ENCODE measurements at places on chromosomes 3 and 15. TPM values are rescaled to one million over a fixed set of nuclear protein-coding genes. Genes with fewer than 3 reads are reported as not detected.

Gene CEP97
- 4.7 TPM for total RNA-seq

Gene SCAANT1
- not detected for total RNA-seq

Gene GOLGA8J
- 1.2 TPM for total RNA-seq

- DNase-seq: peak; percentile 20
- H3K27ac ChIP-seq: peak within 1 kb of the TSS; percentile 28
- H3K4me1 ChIP-seq: peaks cover 25% of the 10 kb centered on the region
These were observed at the start of gene SPSB4 for GRCh38 chr3:141050576-141051442. SPSB4 (plus strand) TSS chr3:141051347; CDS start chr3:141066105, 14,758 bp downstream.

- DNase-seq: no peak
- H3K36me3 ChIP-seq: no peaks in the 10 kb centered on the region
- H3K4me3 ChIP-seq: peak overlapping the region; percentile 63
- no peaks in the 10 kb centered on the region for H3K27me3 ChIP-seq
These were observed 31.6 kb upstream of the SLC35G2 start for GRCh38 chr3:136787349-136787748.

- peaks cover 61% of the 10 kb centered on the region for H3K4me1 ChIP-seq
- no peaks in the 10 kb centered on the region for H3K36me3 ChIP-seq
- DNase-seq: no peak
- no peaks in the 10 kb centered on the region for H3K27me3 ChIP-seq
- peak overlapping the region; percentile 88 for H3K4me3 ChIP-seq
- peak overlapping the region; percentile 45 for H3K27ac ChIP-seq
These were observed 585 bp downstream of the CSK start for GRCh38 chr15:74782259-74783071.

GRCh38 chr3:15361494-15362214, 29.3 kb upstream of the SH3BP5 start:
- H3K27me3 ChIP-seq: no peaks in the 10 kb centered on the region
- H3K4me3 ChIP-seq: no peak overlapping the region
- DNase-seq: no peak
- peaks cover 31% of the 10 kb centered on the region for H3K4me1 ChIP-seq
- H3K27ac ChIP-seq: peak overlapping the region; percentile 15

DNA sequence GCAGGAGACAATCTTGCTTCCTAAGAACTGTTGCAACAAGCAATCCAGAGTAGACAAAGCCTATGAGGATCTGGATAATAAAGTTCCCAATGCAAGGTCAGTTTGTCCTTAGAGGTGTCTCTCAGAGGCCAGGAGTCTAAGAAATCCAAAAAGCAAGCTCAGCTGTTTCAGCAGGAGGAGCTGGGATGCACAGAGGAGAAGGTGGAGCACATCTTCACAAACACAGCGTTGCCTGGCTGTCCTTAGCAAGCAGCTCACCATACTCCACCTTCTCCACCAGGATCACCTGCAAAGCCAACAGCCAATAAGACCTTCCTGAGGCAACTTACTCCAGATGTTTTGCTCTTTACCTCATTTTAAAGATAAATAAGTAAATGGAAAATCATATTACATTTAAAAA, 365 bp downstream of the ZBED2 start:
- H3K27me3 ChIP-seq: no peaks in the 10 kb centered on the region
- H3K4me1 ChIP-seq: no peaks in the 10 kb centered on the region
- no peak overlapping the region for H3K4me3 ChIP-seq
- H3K27ac ChIP-seq: no peak overlapping the region
- DNase-seq: no peak
- no peaks in the 10 kb centered on the region for H3K36me3 ChIP-seq

Gene SPINK8
- not detected for total RNA-seq

DNA sequence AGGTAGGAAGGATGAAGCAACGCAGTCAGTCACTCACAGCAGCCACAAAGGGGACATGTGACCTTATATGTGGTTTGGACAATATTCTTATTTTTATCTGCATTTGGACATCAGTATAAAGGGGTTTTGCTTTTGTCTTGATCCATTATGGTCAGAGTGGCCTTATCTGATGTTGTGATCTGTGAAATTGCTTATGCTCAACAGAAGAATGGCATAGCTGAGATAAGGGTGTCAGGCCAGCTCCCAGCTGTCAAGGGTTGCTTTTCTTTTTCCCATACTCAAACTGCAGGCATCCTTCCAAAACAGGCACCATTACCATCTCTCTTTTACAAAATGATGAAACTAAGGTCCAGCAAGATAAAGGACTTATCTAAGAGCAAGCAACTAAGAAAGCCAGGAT, 28.1 kb downstream of the DCLK3 start:
- H3K27ac ChIP-seq: no peak overlapping the region
- H3K4me3 ChIP-seq: no peak overlapping the region
- H3K36me3 ChIP-seq: no peaks in the 10 kb centered on the region

- DNase-seq: no peak
- H3K4me3 ChIP-seq: no peak overlapping the region
- no peaks in the 10 kb centered on the region for H3K36me3 ChIP-seq
- H3K27me3 ChIP-seq: no peaks in the 10 kb centered on the region
- H3K27ac ChIP-seq: no peak overlapping the region
These were observed 60.3 kb upstream of the PPP2R3A start for GRCh38 chr3:135905058-135905724.

DNA sequence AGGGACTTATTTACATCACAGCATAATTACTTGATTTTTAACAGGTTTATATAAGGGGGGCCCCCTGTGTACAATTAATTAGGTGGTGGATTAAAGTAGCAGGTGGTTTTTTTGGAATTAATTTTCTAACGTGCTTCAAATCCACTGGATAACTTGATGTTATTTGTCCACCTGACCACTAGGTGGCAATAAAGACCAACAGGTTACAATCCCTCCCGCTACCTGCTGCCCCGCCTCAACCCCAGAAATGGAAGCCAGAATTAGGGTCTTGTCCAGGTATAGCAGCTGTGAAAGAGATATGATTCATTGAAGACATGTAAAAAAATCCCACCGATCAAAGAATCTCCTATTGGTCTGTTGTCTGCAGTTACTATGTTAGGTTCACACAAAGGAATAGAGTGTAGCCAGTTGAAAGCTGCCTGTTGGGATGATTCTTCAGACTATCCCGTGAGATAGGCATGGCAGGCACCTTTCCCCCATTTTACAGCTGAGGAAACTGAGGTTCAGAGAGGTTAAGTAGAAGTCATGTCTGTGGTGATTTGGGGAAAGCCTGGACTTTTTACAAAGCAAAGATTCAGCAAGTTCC, 44.0 kb downstream of the MFSD1 start:
- no peaks in the 10 kb centered on the region for H3K36me3 ChIP-seq
- H3K4me3 ChIP-seq: no peak overlapping the region
- H3K27ac ChIP-seq: no peak overlapping the region
- DNase-seq: no peak
- no peaks in the 10 kb centered on the region for H3K27me3 ChIP-seq

DNA sequence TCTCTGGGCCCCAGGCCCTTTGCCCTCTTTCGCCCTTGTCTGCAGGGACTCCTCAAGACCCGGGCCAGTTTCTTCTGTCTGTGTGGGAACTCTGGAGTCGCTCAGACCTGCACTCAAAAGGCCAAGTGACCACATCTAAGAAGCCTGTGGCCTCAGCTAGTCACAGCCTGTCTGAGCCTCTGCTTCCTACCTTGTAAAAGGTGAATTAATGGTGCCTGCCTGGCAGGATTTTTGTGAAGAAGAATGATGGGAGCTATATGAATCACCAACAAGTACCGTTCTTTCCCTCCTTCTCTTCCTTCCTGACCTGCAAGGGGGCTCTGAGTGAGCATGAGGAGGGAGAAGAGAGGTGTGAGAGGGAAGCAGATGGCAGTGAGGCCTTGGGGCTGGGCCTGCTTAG, 7.5 kb downstream of the PLIN1 start:
- no peak overlapping the region for H3K4me3 ChIP-seq
- H3K27ac ChIP-seq: peak overlapping the region; percentile 90
- DNase-seq: no peak

DNA sequence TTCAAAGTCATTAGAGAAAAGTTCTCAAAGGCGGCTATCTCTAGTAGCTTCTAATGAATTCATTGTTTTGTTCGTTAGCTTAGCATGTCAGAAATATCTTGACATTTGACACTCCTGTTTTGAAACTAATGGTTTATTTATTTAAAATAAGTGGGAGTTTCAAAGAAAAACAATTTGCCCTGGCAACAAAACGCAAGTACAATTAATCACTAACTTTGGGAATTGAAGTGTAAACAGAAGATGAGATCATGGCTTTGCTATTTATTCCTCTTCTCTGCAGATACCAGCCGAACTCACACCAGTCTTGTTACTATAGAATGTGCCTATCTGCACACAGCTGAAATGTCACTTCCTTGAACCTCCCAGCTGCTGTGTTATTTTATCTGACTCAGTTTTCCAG, 27.5 kb downstream of the MASP1 start:
- no peaks in the 10 kb centered on the region for H3K36me3 ChIP-seq
- no peak overlapping the region for H3K4me3 ChIP-seq
- H3K4me1 ChIP-seq: peaks cover 17% of the 10 kb centered on the region
- no peak for DNase-seq
- H3K27me3 ChIP-seq: no peaks in the 10 kb centered on the region

- peaks cover 66% of the 10 kb centered on the region for H3K4me1 ChIP-seq
- DNase-seq: no peak
- H3K27ac ChIP-seq: peak overlapping the region; percentile 93
- no peaks in the 10 kb centered on the region for H3K27me3 ChIP-seq
These were observed 1.8 kb downstream of the PLXNB1 start for GRCh38 chr3:48428088-48428571.

Gene MKRN2OS
- not detected for total RNA-seq

DNA sequence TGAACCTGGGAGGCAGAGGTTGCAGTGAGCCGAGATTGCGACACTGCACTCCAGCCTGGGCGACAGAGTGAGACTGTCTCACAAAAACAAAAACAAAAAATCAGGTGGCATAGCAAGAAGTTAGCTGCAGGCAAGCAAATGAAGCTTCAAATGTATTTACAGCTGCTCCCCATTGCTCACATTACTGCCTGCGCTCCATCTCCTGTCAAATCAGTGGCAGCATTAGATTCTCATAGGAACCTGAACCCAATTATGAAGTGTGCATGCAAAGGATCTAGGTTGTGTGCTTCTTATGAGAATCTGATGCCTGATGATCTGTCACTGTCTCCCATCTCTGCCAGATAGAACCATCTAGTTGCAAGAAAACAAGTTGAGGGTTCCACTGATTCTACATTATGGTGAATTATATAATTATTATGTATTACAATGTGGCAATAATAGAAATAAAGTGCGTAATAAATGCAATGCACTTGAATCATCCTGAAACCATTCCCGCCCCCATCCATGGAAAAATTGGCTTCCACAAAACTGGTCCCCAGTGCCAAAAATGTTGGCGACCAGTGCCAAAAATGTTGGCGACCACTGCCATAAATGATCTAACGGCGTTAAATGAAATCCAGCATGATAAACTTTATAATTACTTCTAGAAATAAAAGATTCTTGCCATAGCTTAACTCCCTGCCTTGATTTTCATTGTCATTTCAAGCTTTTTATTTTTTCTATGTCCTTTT, 616.7 kb upstream of the NAALADL2 start:
- H3K27ac ChIP-seq: peak overlapping the region; percentile 27
- peaks cover 24% of the 10 kb centered on the region for H3K4me1 ChIP-seq
- no peaks in the 10 kb centered on the region for H3K36me3 ChIP-seq

Gene FEZF2
- not detected for total RNA-seq

Gene IGSF10
- 34.6 TPM for total RNA-seq

DNA sequence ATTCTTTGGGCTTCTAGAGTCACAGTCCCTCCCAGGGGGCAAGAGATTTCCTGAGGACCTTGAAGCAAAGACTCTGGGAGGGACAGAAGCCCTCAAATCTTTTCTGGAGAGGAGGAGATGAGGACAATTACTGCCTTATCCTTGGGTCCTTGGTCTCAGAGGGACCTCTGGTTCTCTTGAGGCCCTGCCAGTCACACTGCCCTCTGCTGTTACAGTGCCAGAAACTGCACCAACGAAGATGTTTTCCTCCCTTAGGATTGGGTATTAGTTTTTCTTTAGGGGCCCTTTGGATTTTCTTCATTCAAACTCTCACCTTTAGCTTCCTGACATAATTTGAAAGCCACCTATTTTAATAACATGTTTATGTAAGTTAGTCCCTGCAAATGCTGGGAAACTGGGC, 58.2 kb upstream of the SCN5A start:
- no peaks in the 10 kb centered on the region for H3K27me3 ChIP-seq
- DNase-seq: no peak
- no peaks in the 10 kb centered on the region for H3K4me1 ChIP-seq
- no peak overlapping the region for H3K27ac ChIP-seq
- H3K4me3 ChIP-seq: no peak overlapping the region
- H3K36me3 ChIP-seq: no peaks in the 10 kb centered on the region

Gene EPHA3
- 10.2 TPM for total RNA-seq

Gene ATP2B2
- not detected for total RNA-seq

Gene GOLGA8M
- total RNA-seq: not detected

Gene DOCK3
- 0.71 TPM for total RNA-seq

Data from thoracic aorta (tissue), 2 donors.